ENCODE measurements at places on chromosomes 2 and 18.

DNA sequence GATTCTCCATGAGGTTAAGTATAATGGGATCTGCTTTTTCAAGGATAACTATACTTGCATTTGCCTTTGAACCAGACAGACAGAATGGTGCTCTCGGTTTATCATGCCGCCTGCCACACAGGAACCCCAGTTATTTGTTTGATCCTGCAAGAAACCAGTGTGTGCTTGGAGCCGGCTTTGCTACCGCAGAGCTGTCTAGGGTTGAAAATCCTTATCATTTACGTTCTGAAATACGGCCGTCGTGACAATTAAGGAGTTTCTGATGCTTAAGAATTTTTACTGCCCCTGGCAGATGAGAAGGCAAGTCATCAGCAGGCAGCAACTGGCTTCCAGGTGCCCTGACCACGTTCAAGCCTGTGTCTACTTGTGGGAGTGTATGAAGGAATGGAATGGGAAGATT is 112.0 kb downstream of the GBX2 start:
- no peak for DNase-seq

GRCh38 chr2:180949896-180950295 is 30.5 kb upstream of the UBE2E3 start:
- DNase-seq = no peak

- DNase-seq = no peak
Observed at GRCh38 chr2:161947406-161947805, 126.6 kb downstream of the DPP4 start.

DNA sequence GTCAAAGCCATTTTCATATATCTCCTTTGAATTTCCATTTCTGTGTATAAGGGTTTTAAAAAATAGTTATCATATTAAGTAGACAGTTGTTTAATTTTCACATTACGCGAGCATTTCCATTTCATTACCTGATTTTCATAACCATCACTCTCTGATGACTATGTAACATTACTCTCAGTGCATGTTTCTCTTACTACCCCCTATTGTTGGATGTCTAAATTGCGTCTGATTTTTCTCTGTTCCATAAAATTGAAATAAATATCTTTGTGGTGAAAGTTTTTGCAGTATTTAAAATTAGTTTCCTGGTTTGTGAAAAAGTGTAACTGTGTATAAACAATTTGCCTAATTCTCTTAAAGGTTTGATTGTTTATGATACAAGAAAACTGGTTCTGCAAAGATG is 123.8 kb downstream of the MYO1B start:
- no peak for DNase-seq

DNA sequence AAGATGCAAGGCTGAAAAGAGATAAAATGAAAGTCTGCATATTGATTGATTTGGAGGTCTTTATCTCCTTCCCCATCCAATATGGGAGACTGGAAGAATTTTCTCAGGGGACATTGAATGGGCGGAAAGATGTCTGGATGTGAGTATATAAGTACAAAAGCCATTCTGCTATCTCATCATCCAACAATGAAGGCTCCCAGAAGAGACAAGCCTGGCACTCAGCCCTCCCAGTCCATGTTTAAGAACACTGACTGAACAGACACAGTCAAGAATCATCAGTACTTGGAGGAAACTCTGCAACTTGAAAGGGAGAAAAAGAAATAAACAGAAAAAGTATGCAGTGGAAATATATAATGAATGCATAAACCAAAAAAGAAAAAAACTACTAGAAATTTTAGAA is 80.9 kb downstream of the PTRHD1 start:
- no peak for DNase-seq

DNA sequence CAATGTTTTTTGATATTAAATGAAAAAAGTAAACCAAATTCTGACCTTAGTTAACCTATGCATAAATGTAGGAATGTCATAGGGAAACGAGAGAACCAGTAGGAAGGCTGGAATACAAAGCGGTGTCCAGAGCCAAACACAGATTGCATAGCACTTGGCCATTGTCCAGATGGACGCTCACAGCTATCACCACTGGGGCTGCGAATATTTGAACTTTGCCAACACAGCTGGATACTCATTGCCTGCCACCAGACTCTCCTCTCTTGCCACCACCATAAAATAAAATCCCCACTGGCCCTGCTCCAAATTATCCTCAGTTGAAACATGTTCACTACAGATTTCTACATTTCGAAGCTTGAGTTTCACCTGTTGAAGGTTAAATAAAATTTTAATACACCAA is 159.3 kb upstream of the GULP1 start:
- no peak for DNase-seq

DNA sequence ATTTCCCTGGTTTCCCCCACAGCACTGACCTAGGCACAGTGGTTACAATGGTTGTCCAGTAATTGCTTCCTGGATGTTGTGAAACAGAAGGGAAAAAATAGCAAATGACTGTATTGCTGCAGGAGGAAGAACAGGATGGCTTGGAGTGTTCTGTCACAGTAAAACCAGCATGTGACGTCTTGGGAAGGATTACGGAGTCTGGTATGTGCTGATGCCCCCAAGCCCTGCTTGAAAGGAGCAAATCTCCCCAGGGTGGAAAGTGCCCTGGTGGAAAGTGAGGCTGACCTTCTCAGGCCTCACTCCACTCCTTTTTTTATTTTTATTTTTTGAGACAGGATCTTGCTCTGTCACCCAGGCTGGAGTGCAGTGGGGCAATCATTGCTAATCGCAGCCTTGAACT is 7.8 kb downstream of the RAB11FIP5 start:
- no peak for DNase-seq

DNA sequence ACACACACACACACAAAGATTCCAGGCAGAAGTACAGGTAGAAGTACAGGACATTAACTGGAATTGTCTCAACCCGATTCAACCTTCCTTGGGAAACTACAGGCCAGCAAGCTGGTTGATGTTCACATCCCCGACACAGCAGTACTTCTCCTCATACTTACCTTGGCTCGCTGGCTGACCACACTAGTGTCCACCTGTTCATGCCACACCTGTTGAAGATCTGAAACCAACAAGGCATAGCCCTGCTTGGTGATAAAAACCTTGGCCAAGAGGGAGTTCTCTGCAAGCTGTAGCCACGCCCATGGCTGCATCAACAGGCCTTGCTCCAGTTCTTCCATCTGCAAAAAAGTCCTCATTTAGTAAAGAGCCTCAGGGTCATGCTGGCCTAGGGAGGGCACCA is 2.6 kb downstream of the NHEJ1 start:
- no peak for DNase-seq

DNA sequence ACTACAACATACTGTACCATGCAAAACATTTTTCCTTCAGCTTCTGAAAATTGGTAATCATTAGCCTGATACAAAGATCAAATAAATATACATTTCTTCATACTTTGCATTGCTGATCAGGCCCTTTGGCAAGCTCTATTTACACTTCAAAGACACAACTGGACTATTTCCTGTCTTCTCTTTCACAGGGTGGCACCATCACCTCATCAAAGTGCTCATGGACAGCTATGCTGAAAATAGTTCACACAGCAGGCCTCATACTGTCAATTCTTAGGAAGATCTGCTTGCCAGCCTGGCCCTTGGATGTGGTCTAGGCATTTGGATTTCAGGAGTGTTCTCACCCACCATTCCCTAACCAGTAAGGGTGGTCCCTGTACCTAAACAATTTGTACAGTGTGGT is 33.9 kb downstream of the FBXO15 start:
- DNase-seq = no peak

GRCh38 chr18:2392446-2392845 is 178.9 kb downstream of the METTL4 start:
- no peak for DNase-seq

GRCh38 chr2:95024960-95025405 is 525 bp upstream of the MAL start:
- no peak for DNase-seq

DNA sequence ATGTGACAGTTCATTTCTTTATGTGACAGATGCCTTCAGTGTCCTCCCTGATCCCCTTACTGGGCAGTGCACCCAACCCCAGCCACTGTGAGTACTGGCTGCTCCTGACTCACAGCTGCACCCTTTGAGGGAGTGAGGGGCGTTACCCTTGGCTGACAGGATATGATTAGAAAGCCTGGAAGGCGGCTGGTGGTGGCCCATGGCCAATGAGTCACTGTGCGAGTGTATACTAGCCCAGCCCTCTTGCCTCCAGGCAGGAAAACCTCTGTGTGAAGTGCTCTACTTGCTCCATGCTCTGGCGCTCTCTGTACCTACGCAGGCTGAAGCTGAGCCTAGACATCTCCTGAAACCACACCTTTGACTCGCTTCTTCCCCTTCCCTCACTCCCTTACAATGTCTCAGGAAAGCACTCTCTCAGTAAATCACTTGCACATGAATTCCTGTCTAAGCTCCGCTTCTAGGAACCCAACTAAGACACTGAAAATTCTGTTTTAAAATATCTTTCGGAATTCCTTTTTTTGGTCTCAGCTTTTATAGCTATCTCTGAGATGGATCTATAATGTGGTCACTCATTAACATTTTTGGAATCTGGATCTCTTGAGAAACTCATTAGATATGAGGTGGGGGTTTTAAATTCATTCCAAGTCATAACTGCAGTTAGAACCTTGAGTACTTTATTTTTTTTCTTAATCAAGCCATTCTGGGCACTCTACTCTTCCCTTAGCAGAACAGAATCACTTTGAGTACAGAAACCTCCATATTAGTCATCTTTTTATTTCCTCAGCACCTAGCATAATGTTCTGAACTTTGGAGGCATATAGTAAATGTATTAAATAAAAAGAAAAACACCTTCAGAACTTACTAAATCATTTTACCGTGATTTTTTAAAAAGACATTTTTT is 25.3 kb upstream of the STAM2 start:
- peak; percentile 92 for DNase-seq

DNA sequence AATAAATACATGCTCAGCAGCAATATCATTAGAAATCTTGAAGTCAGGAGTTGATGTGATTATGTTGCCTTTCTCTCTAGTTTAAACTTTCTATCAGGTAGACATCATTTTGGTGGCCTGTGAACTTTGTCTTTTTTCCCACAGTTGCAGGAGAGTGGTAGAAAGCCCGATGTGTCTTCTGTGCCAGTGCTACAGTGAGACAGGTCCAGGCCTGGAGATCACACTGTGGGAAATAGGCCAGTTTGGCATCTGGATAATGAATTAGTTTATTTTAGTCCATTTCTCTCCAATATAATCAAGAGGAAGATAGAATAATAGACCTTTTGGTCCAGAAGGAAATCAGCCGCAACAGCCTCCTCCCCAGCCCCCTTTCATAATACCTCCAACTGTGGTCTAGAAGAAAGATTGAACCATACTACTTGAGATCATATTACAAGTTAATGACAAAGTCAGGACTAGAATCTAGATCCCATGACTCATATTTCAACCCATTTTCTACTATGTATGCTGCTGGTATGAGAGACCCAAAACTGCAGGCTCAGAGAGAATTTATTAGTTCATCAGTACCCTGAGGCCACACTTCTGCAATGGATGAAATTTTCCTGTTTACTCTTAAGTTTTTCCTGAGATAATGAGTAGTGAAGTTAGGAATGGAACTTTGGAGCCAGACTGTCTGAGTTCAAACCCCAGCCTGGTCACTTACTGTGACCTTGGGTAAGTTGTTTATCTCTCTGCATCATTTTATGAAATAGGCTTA is 20.6 kb downstream of the KCMF1 start:
- no peak for DNase-seq

- peak; percentile 63 for DNase-seq
Observed at GRCh38 chr2:67846370-67847070, 216.3 kb downstream of the C1D start.

Data from suppressor macrophage treated with lipopolysaccharide for 4 hours (primary cell).